Brain pericyte (primary cell): ENCODE measurements at places on chromosomes 4 and X.

GRCh38 chrX:8403988-8404387, 60.6 kb upstream of the VCX3B start:
- no peak for DNase-seq

DNA sequence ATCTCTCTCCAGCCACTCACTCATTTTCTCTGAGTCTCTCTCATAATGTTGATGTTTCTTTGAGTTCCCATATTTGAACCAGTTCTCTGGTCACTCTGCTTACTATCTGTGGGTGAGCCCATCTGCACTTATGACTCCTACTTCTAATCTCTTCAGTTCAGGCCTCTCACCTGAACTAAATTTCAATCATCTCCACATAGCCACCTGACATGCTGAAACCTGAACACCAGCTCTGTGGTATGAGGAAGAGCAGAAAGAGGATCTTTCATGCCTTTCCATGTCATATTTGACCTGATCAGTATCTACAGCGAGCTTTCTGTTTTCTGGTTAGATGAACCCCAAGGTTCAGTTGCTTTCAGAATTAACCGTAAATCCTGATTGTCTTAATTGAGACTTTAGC, 122.2 kb upstream of the ESX1 start:
- no peak for DNase-seq

DNA sequence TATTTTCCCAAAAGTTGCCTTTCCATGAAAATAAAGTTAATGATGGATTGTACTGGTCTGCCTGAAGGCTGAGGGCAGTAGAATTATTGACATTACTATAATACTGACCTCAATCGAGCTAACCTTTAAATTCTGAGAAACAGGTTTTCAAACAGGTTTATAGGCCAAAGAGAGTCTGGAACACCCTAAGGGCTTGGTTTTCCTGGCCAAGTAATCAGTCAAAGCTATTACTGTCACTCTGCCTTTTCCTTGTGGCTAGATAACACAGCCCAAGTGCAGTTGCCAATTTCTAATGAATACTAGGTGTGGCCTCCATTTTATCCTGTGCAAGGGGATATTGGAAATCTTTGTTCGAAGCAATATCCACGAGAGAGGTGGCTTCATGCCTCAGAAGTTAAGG, 75.2 kb downstream of the INTS12 start:
- no peak for DNase-seq

DNA sequence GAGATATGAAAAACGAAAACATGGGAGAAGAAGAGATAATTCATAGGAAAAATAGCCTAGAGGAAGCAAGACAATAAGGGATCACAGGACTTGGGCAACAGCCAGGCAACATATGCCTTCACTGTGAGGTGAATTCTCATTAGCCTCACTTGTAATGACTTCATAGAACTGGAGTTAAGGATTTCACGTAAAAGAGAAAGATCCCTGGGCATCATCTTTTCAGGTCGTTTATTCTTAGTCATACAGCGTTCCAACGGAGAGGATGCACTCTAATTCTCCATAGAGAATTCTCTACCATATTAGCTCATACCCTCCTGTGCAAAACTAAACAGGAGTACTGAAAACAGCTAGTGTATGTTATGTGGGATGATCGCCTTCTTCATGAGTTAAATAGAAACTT, 1.4 kb downstream of the PRKG2 start:
- no peak for DNase-seq

GRCh38 chr4:93771640-93772411, 56.7 kb upstream of the ATOH1 start:
- no peak for DNase-seq

GRCh38 chr4:111871802-111872201, 273.5 kb upstream of the FAM241A start:
- DNase-seq: no peak

- DNase-seq: no peak
Measured at GRCh38 chr4:23202712-23203247, 510.0 kb downstream of the GBA3 start.

GRCh38 chrX:152245213-152245612, 106.8 kb upstream of the MAGEA10 start:
- DNase-seq: no peak
